ENCODE measurements at places on chromosomes 5 and 9.

GRCh38 chr5:14149672-14150274 is 6.6 kb downstream of the TRIO start:
- DNase-seq, result no peak

DNA sequence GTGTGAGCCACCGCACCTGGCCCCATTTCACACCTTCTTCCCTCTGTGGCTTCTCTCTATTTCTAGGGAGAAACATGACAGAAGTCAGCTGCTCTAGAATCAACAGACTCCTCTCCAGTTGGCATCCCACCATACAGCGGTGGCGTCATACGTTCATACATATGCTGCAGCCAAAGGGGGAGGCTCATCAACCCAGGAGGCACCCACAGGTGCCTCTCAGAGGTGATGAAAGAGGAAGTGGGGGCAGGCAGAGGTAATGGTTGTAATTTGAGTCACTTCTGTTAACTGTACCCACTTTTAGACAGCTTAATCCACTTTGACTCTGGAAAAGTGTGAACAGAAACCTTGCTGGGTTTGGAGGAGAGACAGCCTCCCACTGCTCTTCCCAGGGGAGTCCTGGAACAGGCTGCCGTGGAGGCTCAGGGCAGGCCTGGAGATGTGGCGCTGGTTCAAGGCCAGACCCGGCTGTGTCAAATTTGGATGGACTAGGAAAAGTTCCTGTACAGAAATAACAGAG is 47.3 kb upstream of the SUB1 start:
- no peak for DNase-seq

GRCh38 chr9:28808042-28808441 is 1234.8 kb upstream of the C9orf72 start:
- DNase-seq, result no peak

DNA sequence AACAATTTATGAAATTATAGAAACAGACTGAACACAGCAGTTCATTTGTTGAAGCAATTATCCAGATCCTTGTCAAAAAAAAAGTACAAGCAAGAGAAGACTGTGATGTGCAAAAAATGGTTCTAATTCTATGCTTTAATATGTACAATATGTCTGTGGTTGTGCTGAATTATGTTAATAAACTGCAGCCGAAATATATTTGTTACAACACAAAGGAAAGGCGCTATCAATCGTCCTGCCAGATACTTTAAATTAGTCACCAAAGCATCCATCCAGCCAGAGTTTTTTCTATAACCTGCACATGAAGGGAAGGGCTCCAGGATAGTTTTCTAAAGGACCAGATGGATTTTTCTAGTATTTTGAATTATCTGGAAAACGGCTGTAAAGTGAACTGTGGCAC is 259.5 kb downstream of the BNC2 start:
- no peak for DNase-seq

DNA sequence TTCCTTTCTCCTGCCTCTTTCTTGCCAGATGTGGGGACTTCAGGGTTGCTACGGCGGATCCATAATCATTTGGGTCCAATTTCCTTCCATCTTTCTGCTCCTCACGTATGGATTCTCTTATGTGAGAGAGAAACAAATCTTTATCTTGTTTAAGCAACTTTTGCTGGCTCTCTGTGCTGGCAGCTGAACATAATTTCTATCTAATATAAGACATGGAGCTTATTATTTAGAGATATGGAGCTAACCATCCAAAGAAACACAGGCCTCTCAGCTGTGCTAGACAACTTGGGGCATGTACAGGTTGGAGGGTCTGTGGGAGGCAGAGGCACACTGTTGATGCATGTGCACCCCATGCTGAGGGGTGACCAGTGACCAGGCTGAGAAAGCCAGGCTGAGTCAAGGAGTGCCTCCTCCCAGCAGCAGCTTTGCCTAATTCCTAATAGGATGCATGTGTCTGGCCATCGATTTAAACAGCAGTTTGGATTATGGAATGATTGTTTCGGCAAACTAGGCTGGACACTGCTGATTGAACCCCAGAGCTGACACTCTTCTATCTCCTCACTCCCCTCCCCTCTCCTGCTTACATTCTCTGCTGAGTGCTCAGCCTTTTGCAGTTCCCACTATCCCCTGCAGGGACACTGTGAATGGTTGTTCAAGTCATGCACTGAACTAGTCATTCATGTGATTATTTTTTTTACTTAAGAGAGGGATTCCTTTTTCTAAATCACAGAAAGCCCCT is 195.8 kb downstream of the ERCC6L2 start:
- DNase-seq, result no peak

- DNase-seq, result no peak
These were observed 273.2 kb downstream of the FAM170A start for GRCh38 chr5:119902593-119902992.

GRCh38 chr5:10627160-10627701 is 63.4 kb downstream of the ANKRD33B start:
- DNase-seq, result no peak

DNA sequence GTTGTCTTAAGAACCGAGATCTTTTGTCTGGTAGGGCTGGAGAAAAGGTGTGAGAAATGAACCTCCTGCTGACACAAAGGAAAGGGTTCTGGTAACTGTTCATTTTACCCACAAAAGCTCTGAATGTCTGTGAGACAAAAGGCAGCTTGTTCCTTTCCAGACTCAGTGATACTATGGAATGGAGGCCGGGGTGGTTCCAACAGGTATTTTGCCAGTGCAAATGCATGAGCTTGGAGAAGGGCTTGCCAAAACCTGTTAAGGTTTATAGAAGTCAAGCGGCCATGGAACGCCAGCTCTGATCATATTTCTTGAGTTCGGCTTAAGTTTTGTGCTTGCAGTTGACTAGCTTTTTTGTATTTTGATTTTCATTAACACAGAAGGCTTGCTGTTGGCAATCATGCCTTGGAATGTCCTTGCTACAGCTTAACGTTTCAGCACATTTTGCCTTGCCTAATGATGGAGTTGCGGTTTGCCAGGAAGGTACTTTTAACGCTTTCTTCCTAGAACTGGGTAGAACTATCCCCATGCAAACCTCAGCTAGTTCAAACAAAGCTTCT is 328.6 kb downstream of the PIK3R1 start:
- DNase-seq, result no peak

- peak; percentile 82 for DNase-seq
These were observed 53.2 kb downstream of the FNBP1 start for GRCh38 chr9:129989740-129990139.

DNA sequence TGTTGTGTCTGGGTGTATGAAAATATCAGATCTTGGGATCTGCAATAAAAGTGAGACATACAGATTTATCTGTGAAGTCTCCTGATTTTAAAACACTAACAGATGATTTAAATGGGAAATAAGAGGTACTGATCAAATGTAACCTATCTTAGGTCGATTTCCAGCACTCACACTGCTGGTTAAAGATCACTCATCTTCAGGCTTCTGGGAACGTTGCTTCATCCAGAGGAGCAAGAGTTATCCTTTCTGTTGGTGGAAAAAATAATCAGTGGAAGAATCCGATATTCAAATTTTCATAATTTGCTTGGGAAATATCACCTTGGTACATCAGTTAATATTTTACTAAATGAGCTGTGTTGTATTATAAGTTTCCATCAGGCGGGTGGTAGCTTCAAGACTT is 876.8 kb upstream of the WWC1 start:
- DNase-seq, result no peak

GRCh38 chr5:149130121-149130914 is 11.0 kb upstream of the ABLIM3 start:
- peak; percentile 46 for DNase-seq

- no peak for DNase-seq
These were observed 61.9 kb upstream of the ITGA1 start for GRCh38 chr5:52725808-52726207.

DNA sequence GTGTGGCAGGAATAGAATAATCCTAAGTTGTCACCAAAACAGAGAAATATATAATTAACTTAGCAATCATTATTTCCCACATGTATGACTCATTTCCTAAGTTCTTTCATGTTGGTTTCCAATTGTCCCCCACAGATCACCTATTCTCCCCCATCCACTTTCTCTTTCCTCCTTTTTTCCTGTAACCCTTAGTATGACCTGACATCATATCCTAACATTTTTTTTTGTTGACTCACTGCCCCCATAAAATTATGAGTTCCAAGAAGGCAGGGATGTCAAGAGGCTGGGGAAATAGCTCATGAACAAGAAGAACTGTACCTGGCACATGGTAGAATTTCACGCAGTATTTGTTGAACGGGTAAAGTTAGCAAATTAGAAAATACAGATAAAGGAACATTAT is 186.7 kb downstream of the DCP2 start:
- DNase-seq, result peak; percentile 45

- no peak for DNase-seq
These were observed 843.7 kb downstream of the EFNA5 start for GRCh38 chr5:106827061-106827460.

DNA sequence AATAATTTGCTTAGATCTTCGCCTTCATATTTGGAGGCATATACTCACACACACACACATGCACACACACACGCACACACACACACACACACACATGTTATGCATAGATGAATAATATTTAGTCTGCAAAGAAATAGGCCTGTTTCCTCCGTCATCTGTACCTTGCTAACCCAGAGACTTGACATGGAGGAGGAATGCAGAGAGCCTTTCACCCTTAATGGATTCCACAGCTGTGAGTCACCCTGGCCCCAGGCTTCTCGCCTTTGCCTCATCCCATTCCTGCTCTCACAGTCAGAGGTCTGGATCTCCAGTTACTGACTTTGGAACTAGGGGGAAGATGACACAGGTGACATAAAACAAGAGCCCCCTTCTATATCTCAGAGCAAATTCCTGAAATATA is 29.7 kb downstream of the ZNF462 start:
- DNase-seq, result peak; percentile 90

GRCh38 chr5:124860291-124860655 is 113.8 kb upstream of the ZNF608 start:
- no peak for DNase-seq

DNA sequence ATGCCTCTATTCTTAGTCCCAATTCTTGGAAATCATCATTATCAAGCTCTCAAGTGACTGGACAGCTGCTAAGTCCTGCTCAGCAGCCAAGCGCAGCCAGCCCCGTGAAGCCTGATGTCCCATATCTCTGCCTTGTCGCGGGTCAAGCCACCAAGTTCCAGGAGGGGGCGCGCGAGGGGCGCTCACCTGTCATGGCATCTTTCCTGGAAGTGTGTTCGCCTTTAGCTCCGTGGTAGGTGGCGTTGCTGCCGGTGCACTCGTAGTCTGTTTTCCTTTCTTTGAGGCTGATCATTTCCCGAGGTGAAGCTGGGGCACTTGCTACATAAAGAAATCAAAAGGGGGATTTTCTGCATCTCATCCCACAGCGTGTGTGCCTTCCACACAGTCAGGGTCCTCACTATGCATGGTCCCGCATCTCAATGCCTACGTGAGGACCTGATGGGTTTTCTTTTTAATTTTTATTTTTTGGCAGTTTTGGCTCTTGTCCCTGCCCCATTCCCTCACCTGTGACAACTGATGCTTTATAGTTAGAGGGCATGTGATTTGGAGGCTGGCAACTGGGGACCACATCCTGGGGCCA is 227.0 kb upstream of the DAP start:
- DNase-seq, result peak; percentile 35

DNA sequence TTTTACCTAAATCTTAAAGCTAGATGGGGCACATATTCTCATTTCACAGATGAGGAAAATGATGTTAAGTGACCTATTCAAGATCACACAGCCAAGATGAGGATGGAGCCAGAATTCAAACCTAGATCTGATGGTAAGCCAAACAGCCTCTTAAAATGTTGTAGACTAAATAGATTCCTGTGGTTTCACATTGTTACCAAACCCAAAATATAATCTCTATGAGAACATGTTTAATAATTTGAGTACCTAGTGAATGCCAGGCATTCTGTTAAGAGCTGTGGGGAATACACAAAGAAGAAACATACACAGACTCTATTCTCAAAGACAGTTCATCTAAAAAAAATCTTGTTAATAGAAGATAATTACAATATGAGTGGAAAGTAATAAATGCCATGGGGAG is 25.2 kb downstream of the HOMER1 start:
- DNase-seq, result no peak

DNA sequence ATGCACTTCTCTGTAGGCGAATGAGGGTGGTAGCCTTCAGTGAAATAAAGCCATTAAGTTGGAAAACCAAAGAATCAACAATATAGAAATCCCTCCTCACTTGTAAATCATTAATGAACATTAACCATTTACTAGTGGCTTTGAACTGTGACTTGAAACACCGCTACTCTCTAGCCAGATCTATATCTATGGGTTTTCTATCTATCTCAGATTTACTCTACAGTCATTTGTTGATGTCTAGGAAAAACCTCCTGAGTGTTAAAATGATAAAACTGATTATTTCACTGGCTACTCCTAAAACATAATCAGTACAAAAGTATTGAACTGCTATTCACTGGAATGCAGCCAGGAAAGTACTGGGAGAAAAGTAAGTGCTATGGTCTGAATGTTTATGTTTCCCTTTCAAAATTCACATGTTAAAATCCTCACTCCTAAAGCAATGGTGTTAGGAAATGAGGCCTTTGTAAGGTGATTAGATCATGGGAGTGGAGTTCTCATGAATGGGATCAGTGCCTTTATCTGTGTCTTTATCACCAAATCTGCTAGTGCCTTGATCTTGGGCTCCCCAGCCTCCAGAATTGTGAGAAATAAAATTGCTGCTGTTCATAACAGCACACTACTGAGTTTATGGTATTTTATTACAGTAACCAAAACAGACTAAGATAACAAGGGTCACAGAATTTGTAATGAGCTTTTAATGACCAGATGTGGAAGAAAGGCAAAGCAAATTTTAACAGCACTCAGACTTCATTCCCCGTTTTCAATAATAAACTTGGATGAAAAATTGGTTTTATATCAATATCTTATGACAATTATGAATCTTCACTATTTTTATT is 8.6 kb upstream of the OXCT1 start:
- DNase-seq, result no peak

GRCh38 chr5:154274828-154275185 is 84.3 kb downstream of the GALNT10 start:
- DNase-seq, result no peak

GRCh38 chr5:15821506-15821905 is 321.5 kb downstream of the FBXL7 start:
- DNase-seq, result no peak

GRCh38 chr9:76454311-76454710 is 4.7 kb upstream of the GCNT1 start:
- DNase-seq, result no peak

DNA sequence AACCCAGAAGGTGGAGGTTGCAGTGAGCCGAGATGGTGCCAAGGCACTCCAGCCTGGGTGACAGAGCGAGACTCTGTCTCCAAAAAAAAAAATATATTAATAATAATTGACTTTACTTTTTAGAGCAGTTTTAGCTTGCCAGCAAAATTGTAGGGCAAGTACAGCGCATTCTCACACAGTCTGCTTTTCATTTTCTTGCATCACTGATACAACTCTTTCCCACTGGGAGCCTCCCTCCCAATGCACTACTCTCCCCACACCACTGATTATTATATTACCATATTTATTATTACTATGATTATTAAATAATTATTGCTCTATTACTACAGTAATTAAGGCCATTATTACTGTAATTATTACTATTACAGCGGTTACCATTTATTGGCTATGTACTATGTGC is 212.8 kb downstream of the GNA14 start:
- no peak for DNase-seq

- no peak for DNase-seq
These were observed 22.6 kb downstream of the PRRT1B start for GRCh38 chr9:131567910-131568309.

GRCh38 chr9:109422641-109423040 is 75.5 kb downstream of the PTPN3 start:
- no peak for DNase-seq

Measured in SJSA1 (cell line).